ENCODE measurements at places on chromosomes 4 and X.

DNA sequence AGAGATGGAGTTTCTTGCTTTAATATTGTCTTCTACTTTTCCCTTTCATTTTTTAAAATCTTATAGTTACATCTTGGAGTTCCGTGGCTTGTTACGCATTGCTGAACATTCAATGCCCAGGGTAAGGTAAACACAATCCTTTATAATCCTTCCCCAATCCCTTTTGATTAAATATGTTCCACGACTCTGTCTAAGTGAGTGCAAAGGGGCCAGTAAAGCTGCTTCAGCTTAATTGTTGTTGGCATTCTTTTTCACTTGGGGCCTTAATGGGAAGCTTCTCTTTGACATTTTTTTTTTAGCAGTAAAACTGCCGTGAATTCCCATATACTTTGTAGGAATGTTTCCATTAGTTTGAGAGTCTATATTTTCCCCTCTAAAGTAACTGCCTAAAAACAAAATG, 1028.1 kb downstream of the C4orf33 start:
- DNase-seq = no peak

DNA sequence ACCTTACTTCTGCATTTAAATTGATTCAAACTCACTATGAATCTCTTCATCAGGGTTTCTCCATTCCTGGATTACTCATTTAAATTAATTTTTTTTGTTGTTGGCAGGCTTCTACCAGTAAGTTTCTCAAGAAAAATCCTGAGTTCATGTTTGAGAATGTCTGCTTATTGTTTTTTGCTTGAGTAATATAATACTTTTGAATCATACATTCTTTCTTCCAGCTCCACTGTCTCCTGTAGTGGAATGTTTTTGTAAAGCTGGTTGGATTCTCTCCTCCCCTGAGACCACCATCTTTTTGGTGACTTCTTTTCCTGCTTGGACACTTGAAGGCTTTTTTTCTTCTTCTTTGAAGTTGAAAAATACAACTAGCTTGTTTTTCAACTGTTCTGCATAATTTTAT, 4.3 kb upstream of the MID1IP1 start:
- DNase-seq = no peak

DNA sequence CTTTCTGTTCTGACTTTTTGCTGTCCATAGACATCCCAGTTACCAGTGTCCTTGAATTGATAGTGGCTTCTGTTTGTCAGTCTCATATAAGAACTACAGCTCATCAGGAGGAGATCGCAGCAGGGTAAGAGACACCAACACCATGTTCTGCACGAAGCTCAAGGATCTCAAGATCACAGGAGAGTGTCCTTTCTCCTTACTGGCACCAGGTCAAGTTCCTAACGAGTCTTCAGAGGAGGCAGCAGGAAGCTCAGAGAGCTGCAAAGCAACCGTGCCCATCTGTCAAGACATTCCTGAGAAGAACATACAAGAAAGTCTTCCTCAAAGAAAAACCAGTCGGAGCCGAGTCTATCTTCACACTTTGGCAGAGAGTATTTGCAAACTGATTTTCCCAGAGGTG, 30.1 kb downstream of the GUCY1A1 start:
- no peak for DNase-seq

- no peak for DNase-seq
Measured at GRCh38 chrX:146278381-146278780, 460.8 kb downstream of the SLITRK2 start.

GRCh38 chr4:165765053-165765452, 108.0 kb upstream of the TLL1 start:
- DNase-seq = no peak

DNA sequence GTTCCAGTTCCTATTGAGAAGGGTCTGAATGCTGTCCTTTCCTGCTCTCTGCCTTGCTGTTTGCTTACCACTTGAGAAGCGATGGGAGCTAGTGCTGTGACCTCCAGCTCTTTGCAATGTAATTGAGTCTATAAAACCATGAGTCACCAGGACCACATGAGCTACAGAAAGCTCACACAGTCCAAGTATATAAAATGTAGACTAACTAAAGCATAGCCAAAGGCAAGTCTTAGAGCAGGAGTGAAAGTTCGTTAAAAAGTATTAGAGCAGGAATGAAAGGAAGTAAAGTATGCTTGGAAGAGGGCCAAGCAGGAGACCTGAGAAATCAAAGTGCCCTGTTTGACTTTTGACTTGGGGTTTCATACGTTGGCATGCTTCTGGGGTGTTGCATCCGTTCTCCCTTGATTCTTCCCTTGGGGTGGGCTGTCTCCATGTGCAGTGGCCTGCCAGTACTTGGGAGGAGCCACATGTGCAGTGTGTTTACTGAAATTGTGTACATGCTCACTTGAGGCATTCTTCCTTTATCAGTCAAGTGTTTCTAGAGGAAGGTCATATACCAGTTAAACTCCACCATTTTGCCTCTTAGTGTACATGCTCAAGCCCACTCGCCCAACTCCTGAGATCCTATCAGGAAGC, 71.3 kb upstream of the KIT start:
- no peak for DNase-seq

DNA sequence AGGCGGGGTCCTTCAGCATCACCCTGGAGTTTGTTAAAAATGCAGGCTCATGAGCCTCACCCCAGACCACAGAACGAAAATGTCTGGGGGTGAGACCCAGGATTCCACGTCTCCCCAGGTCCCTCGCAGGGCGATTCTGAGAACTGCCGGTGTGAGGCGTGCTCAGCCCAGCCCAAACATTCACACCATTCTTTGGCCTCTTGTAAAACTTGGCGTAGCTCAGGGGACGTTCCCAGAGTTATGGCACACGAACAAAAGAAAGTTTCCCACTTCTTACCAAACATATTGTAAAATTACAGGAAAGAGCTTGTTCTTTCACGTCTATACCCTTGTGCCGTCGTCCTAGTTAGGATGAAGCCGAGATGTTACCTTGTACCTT, 12.9 kb downstream of the CD99 start:
- DNase-seq = no peak

GRCh38 chr4:8053688-8054449, 104.7 kb downstream of the ABLIM2 start:
- no peak for DNase-seq

DNA sequence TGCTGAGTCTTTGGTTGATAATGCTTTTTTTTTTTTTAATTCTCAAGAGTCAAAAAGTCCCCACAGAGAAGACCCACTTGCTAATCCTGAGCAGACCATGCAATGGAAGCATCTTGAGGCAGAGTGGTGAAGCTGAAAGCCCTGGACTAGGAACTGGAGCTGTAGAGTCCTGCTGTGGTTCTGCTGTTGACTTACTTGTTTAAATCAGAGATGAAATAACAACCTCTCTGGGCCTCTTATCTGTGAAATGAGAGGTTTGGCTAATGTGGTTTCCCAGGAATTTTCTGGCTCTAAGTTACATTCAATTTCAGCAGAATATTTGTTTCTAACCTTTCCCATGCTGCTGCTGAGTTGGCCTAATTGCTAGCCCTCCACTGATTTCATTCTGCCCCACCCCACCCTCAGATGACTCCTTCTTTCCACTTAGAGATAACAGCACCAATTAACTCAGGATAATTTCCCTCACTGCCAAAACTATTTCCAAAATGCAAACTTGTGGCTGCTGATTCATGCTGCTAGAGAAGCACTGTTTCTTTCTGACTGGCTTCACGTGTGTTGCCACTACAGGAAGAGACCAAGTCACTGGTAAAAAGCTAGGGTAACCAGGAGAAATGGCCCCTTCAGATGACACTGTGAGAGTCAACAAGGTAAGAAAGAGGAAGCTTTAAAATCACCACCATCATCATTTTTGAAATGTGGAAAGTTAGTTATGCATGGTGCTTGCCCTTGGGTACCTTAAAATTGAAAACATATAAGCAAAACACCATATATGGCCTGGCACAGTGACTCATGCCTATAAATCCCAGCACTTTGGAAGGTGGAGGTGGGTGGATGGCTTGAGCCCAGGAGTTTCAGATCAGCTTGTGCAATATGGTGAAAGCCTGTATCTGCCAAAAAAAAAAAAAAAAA, 326.4 kb downstream of the DCHS2 start:
- DNase-seq = no peak

- no peak for DNase-seq
Measured at GRCh38 chr4:186072516-186072915, 3.6 kb downstream of the TLR3 start.

Measured in stimulated activated CD8-positive, alpha-beta memory T cell treated with anti-CD3 and anti-CD28 coated beads, Interleukin-7, amount 100 ng/mL, for 1 hour (primary cell).